ENCODE measurements at places on chromosomes 2 and 18.

DNA sequence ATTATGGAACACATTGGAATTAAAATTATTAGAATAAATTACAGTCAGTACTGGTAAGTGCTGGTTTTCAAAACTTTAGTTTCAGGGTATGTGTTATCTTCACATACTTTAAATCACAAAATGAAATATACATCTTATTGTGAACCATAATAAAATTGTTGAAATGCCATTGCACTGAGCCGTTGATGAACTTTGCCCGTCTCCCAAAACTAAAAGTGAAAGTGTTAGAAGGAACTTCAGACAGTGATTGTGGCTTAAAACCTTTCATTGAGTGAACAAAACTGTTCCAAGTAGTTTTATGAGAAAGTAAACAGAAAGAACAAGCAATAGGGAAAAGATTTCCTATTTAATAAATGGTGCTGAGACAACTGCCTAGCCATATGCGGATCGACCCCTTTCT is 811.6 kb downstream of the PLCL1 start:
- no peak for DNase-seq

DNA sequence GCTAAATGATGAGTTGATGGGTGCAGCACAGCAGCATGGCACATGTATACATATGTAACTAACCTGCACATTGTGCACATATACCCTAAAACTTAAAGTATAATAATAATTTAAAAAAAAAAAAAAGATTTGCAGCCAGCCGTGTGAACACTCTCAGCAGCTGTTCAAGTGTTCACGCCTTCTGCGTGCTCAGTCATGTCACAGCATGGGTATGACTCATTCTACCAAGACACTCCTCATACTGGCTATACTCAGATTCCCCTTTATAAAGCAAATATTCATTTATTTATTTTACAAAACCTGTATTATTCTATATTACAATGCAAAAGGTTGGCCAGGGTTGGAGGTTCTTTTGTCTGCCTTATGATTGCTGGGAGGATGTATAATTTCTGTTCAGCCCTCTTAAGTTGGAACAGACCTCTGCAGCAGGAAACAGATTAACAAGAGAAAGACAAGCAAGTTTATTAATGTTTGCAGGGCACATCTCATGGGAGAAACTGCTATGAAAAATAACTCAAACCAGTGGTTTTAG is 1230.6 kb upstream of the CHAC2 start:
- no peak for DNase-seq

GRCh38 chr2:231992888-231993287 is 31.4 kb downstream of the DIS3L2 start:
- DNase-seq, result no peak

DNA sequence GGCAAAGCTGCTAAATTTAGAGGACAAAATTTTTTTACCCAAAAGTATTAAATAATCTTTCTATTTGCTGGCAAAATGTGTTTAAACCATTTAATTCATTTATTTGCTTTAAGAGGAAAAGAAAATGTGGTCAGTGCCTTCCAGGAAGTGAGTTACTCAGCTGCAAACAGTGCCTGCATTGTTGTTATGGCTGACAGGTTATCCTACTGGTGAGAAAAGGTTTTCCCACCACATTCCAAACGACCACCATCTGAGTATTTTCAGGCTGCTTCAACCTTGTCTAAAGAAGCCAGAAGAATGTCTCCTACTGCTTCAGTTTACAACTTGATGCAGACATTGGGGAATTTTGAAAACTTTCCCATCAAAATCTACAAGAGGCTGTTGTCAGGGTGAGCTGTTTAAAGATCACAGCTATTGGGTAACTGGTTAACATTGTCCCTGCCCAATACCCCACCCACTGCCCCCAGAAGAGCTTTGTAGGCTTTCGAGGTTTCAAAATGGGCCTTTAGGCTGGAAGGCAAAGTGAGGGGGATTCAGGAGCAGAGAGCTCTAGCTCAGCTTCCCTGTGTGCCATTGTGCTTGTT is 461.3 kb upstream of the FANCL start:
- DNase-seq, result no peak

- no peak for DNase-seq
These were observed 17.0 kb upstream of the CIDEA start for GRCh38 chr18:12236934-12237832.

Measured in chondrocyte (in vitro differentiated cells).